ENCODE measurements at places on chromosomes 7 and 10.

DNA sequence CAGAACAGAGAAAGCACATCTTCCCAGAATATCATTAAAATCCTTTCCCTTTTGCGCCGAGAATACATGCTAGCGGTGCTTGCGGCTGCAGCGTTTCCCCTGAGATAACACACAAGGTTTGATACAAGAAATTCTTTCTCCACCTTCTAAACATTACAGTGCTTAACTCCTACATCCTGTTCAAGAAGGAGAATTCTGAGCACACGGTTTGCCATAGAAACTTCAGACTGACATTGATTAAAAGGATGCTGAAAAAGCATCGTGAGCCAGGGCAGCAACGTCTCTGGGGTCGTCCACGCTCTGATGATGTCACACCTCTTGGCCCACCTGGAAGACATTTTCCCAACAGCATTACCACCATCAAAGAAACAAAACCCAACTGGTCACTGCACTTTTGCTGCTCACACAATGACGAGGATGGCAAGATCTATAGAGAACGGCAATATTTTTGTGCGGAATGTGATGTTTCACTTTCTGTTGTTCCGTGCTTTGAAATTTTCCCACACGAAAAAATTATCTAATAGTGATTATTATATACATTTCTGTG lies 27.0 kb upstream of the PRSS1 start:
- no peaks in the 10 kb centered on the region for H3K4me1 ChIP-seq
- no peak overlapping the region for H3K4me3 ChIP-seq
- peaks cover 8% of the 10 kb centered on the region for H3K27me3 ChIP-seq
- no peak for DNase-seq
- no peaks in the 10 kb centered on the region for H3K36me3 ChIP-seq
- H3K27ac ChIP-seq, result no peak overlapping the region

DNA sequence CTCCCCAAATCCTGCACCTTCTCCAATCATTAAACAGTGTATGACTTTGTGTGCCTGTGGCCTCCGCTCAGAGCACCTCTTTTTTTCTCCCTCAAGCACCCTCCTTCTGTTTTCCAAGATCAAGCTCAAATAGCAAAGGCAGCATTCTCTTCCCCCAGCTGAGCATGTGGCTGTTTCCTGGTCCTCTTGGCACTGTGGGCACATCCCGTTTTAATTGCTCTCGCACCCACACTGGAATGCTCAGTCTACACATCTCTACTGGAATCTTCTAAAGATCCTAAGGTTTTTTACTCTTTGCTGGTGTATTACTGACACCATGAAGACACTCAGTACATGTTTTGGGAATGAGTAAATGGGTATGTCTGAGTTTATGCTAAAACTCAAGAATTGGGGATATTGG lies 107.4 kb downstream of the WDFY4 start:
- no peaks in the 10 kb centered on the region for H3K4me1 ChIP-seq
- H3K27ac ChIP-seq, result no peak overlapping the region
- no peaks in the 10 kb centered on the region for H3K27me3 ChIP-seq
- H3K4me3 ChIP-seq, result no peak overlapping the region

- H3K4me3 ChIP-seq, result no peak overlapping the region
- DNase-seq, result no peak
- no peaks in the 10 kb centered on the region for H3K36me3 ChIP-seq
- H3K27me3 ChIP-seq, result peaks cover 12% of the 10 kb centered on the region
- no peak overlapping the region for H3K27ac ChIP-seq
Observed at GRCh38 chr7:16086743-16087142, 334.6 kb downstream of the CRPPA start.

DNA sequence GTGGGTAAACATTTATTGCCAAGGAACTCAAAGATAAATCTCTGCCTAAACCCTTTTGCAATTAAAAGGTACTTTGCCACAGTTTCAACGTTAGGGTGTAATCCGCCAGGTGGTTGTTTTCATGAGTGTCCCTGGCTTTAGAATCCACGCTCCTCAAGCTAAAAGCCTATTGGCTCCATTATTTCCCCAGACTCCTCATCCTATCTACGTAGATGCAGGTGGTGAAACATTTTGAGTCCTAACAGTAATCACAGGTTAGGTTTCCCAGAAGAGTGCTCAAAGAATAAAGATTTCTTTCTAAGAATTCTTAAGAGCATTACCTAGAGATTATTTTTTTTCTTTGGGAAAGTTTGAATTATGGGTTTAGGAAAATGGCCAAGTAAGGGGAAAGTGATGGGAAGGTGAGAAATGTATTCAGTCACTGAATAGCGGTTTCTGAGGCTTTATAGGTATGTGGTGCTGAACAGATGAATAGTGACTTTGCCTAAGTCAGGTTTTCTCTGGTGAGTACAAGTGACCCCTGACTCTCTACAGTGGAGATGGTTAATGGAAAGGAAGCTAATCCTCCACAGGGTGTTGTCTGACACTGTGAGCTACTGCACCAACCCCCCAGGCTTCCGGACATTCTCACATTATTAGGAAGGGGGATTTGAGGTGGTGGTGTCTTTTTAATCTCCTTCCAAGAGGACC lies 60.2 kb downstream of the NRP1 start:
- no peak overlapping the region for H3K4me3 ChIP-seq
- H3K27ac ChIP-seq, result peak overlapping the region; percentile 77
- H3K27me3 ChIP-seq, result no peaks in the 10 kb centered on the region
- peaks cover 41% of the 10 kb centered on the region for H3K4me1 ChIP-seq
- DNase-seq, result no peak

All from A673 (cell line).